ENCODE measurements at places on chromosomes 13 and 19. TPM values are rescaled to one million over a fixed set of nuclear protein-coding genes. Genes with fewer than 3 reads are reported as not detected.
A peak's percentile ranks its signal among the peaks of the same experiment; 100 is the strongest.

GRCh38 chr19:44278181-44278690 lies 18.6 kb downstream of the ZNF233 start:
- H3K27ac ChIP-seq: no peak overlapping the region
- H3K36me3 ChIP-seq: no peaks in the 10 kb centered on the region
- H3K27me3 ChIP-seq: no peaks in the 10 kb centered on the region
- no peaks in the 10 kb centered on the region for H3K4me1 ChIP-seq
- peak; percentile 8 for DNase-seq

DNA sequence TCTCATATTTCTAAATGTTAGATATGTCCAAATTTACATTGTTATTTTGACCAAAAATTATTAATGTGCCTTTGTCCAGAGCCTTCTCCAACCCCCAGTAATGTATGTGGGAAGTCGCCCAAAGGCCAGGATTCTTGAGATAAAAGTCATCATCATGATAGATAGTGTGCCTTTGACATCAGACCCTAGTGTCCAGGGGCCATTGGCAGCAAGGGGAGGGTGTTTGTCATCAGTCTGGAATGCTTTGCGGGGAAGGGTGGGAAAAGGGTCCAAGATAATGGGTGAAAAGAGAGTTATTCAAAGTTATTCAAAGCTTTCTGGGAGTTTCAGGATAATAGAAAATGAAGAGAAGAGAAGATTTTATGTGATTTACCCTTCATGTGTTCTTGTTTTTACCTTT lies 909.5 kb upstream of the GPC6 start:
- H3K36me3 ChIP-seq: no peaks in the 10 kb centered on the region
- DNase-seq: peak; percentile 83
- no peak overlapping the region for H3K27ac ChIP-seq
- no peak overlapping the region for H3K4me3 ChIP-seq

DNA sequence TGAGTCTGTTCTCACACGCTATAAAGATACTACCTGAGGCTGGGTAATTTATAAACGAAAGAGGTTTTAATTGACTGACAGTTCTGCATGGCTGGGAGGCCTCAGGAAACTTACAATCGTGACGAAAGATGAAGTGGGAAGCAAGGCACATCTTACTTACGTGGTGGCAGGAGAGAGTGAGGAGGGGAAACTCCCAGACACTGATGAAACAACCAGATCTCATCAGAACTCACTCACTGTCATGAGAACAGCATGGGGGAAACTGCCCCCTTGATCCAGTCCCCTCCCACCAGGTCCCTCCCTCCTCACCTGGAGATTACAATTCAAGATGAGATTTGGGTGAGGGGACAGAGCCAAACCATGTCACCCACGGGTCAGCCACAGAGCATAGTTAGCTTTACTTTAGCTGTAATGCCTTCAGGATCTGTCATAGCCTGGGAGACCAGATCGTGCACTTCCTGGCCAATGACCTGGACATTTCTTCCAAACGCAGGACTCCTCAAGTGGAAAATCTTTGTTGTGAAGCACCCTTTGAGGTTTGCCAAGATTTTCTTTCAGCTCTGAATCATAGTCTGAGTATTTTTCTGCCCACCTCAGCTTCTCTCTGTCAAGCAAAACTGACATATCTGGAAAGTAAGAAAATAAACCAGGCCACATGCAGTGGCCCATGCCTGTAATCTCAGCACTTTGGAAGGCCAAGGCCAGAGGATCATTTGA lies 25.2 kb upstream of the HIF3A start:
- no peaks in the 10 kb centered on the region for H3K36me3 ChIP-seq
- peak; percentile 100 for DNase-seq
- no peak overlapping the region for H3K4me3 ChIP-seq
- H3K27ac ChIP-seq: no peak overlapping the region
- no peaks in the 10 kb centered on the region for H3K4me1 ChIP-seq
- H3K27me3 ChIP-seq: no peaks in the 10 kb centered on the region

DNA sequence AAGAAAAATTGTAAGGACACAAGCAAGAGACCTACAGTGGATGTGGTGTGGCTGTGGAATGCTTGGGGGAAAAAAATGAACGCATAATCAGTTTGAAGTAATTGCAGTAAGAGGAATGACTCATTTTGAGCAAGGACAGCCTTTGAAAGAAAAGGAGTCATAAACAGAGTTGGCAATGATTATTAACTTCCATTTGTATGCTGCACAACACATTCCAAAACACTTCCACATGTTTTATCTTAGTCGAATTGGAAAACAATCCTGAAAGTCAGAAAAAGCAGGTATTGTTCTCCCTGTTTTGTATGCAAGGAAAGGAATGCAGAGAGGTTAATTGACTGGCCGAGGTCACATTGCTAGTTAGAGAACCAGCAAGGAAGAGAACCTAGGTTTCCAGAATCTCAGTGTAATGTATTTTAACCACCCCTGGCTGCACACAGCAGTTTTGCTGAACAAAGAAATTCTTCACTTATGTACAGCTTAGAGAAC lies 630.0 kb upstream of the MIR17HG start:
- H3K4me3 ChIP-seq: no peak overlapping the region
- peak; percentile 68 for DNase-seq
- no peaks in the 10 kb centered on the region for H3K4me1 ChIP-seq
- no peaks in the 10 kb centered on the region for H3K27me3 ChIP-seq
- no peak overlapping the region for H3K27ac ChIP-seq

- DNase-seq: no peak
- H3K4me3 ChIP-seq: no peak overlapping the region
Measured at GRCh38 chr19:45294291-45295029, 28.2 kb downstream of the CKM start.

The SOX1 gene
- not detected for total RNA-seq
